Endothelial cell of umbilical vein (primary cell): ENCODE measurements at places on chromosomes 7 and 10. TPM values are rescaled to one million over a fixed set of nuclear protein-coding genes. Genes with fewer than 3 reads are reported as not detected.

ACBD7 gene
- total RNA-seq: 1.7 and 2.8 TPM in 2 replicates

FEZF1 gene
- not detected in 2 replicates for total RNA-seq

CACNB2 gene
- total RNA-seq: not detected in 2 replicates

SLC26A4 gene
- total RNA-seq: 0.77 and 1.3 TPM in 2 replicates

NEBL gene
- total RNA-seq: 0.66 and 0.83 TPM in 2 replicates

VWC2 gene
- total RNA-seq: not detected in 2 replicates

HYAL4 gene
- total RNA-seq: not detected in 2 replicates

SPDYE16 gene
- total RNA-seq: 0.22 TPM in 1 of 2 replicates, not detected in the other

- no peak overlapping the region for H3K27ac ChIP-seq
- peaks cover 2% of the 10 kb centered on the region for H3K27me3 ChIP-seq
- no peak overlapping the region for H3K4me3 ChIP-seq
Measured at GRCh38 chr10:114071178-114071577, 27.5 kb downstream of the ADRB1 start.

- H3K36me3 ChIP-seq: no peaks in the 10 kb centered on the region
- no peak overlapping the region for H3K27ac ChIP-seq
- no peaks in the 10 kb centered on the region for H3K4me1 ChIP-seq
- no peaks in the 10 kb centered on the region for H3K27me3 ChIP-seq
- DNase-seq: no peak
- H3K4me3 ChIP-seq: no peak overlapping the region
Measured at GRCh38 chr10:116768786-116769185, 26.4 kb upstream of the HSPA12A start.

DNA sequence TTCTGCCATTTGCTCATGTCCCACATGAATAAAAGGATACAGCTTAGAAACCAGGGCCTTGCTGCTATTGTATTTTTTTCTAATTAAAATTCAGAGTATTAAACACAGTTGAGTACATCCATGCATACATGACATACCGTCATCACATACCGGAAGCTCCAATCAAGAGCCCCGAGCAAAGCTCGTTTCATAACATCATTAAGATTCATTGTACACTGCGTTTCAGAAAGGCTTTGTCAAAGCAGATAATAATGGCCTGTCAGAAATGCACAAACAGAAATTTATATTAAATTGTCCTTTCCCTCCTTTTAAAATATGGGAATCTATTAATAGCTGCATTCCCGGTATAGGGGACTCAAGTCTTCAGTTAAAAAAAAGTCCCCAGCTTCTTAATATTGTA lies 103.4 kb downstream of the PRTFDC1 start:
- H3K4me1 ChIP-seq: peaks cover 30% of the 10 kb centered on the region
- no peaks in the 10 kb centered on the region for H3K27me3 ChIP-seq
- no peaks in the 10 kb centered on the region for H3K36me3 ChIP-seq
- H3K27ac ChIP-seq: peak overlapping the region; percentile 83
- H3K4me3 ChIP-seq: peak overlapping the region; percentile 54

GRCh38 chr7:68295386-68295785 lies 1298.8 kb downstream of the TYW1 start:
- no peak overlapping the region for H3K27ac ChIP-seq
- no peak for DNase-seq
- no peaks in the 10 kb centered on the region for H3K27me3 ChIP-seq
- no peaks in the 10 kb centered on the region for H3K4me1 ChIP-seq

DNA sequence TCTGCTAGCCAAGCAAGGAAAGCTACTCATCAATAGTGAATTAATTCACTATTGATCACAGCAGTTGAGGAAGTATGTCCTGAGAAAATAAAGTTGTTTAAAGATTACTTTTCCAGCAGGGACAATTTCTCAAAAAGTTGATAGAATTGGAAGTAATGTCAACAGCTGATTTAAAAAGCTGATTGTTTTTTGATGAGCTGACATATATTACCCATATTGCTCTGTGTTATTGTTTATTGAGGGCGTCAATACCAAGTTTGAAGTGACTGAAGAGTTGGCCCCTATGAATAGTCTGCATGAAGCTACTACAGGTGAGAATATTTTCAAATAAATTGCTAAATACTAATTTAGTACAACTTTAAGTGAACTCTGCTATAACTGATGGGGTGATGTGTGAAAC lies 28.0 kb downstream of the ZFAND4 start:
- H3K27me3 ChIP-seq: no peaks in the 10 kb centered on the region
- no peaks in the 10 kb centered on the region for H3K4me1 ChIP-seq
- no peak overlapping the region for H3K4me3 ChIP-seq
- no peaks in the 10 kb centered on the region for H3K36me3 ChIP-seq

- no peaks in the 10 kb centered on the region for H3K36me3 ChIP-seq
- peaks cover 7% of the 10 kb centered on the region for H3K4me1 ChIP-seq
- no peaks in the 10 kb centered on the region for H3K27me3 ChIP-seq
- no peak overlapping the region for H3K4me3 ChIP-seq
- H3K27ac ChIP-seq: peak overlapping the region; percentile 40
Measured at GRCh38 chr7:33789871-33790630, 115.3 kb upstream of the BMPER start.

DNA sequence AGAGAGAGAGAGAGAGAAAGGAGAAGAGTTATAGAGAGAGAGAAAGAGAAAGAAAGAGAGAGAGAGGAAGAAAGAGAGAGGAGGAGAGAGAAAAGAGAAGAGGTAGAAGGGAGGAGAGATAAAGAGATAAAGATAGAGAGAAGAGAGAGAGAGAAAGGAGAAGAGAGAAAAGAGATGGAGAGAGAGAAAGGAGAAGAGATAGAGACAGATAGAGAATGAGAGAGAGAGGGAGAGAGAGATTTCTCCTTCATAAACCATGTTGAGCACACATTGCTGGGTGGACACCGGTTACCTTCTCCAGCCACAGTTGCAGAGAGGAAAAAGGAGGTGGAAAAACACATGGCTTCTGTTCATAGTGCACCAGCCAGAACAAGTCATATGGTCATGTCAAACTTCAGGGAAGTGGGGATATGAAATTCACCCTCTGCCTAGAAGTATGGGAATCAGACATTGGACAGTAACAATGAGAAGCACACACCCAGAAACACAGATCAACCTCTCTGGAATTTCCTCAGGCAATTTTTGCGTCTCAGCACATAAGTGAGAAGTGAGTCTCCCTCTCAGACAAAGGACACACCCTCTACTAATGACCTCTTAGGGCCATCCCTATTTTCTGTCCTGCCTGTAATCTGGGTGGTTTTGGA lies 172.5 kb upstream of the SVIL start:
- H3K27ac ChIP-seq: no peak overlapping the region
- peak; percentile 74 for DNase-seq
- H3K4me1 ChIP-seq: peaks cover 57% of the 10 kb centered on the region
- no peaks in the 10 kb centered on the region for H3K27me3 ChIP-seq
- no peaks in the 10 kb centered on the region for H3K36me3 ChIP-seq

GRCh38 chr7:81445462-81445861 lies 324.4 kb downstream of the HGF start:
- H3K4me1 ChIP-seq: no peaks in the 10 kb centered on the region
- no peak for DNase-seq
- H3K27me3 ChIP-seq: no peaks in the 10 kb centered on the region
- H3K4me3 ChIP-seq: no peak overlapping the region

GRCh38 chr10:3486346-3487065 lies 298.5 kb downstream of the KLF6 start:
- H3K36me3 ChIP-seq: no peaks in the 10 kb centered on the region
- H3K4me1 ChIP-seq: peaks cover 9% of the 10 kb centered on the region
- no peak overlapping the region for H3K27ac ChIP-seq

- no peaks in the 10 kb centered on the region for H3K27me3 ChIP-seq
- H3K36me3 ChIP-seq: no peaks in the 10 kb centered on the region
- no peaks in the 10 kb centered on the region for H3K4me1 ChIP-seq
- H3K27ac ChIP-seq: no peak overlapping the region
- no peak for DNase-seq
Measured at GRCh38 chr7:47669178-47669891, 87.4 kb upstream of the TNS3 start.

DNA sequence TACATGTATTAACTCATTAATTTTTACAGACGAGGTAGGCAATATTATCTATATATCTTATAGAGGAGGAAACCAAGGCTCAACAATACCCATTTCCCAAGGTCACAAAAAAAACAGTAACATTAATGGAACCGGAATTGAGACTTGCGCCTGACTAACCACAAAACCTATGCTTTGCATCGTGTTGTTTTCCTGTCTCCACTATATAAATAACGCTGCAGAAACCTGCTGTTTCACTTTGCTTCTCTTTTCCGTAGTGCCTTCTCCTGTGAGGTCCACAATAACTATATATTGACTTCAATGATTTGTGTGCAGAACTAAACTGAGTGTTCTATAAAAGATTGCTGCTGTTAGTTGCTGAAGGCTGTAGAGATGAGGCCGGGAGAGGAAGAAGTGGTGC lies 97.7 kb upstream of the RPA3 start:
- peaks cover 4% of the 10 kb centered on the region for H3K4me1 ChIP-seq
- no peaks in the 10 kb centered on the region for H3K27me3 ChIP-seq
- no peak overlapping the region for H3K27ac ChIP-seq
- DNase-seq: no peak
- H3K36me3 ChIP-seq: no peaks in the 10 kb centered on the region
- no peak overlapping the region for H3K4me3 ChIP-seq

DNA sequence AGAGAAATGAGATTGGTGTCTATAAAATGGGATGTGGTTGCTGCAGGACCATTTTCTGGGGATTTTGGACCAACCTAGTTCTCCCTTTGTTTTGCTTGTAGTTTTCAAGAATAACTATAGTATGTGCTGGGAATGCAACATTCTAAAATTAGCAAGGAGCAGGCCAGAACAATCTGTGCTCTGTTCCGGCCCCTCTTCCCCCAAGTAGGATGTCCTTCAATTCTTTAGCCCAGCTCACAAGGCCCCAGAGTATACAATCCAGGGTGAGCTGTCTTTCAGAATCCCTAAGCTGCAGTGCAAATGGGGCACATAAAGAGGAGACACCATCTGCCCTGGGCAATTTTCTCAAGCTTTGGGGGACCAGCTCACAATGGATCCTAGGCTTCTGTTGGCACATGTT lies 809.1 kb downstream of the TNS3 start:
- H3K36me3 ChIP-seq: no peaks in the 10 kb centered on the region
- no peaks in the 10 kb centered on the region for H3K4me1 ChIP-seq
- no peaks in the 10 kb centered on the region for H3K27me3 ChIP-seq
- DNase-seq: no peak

GRCh38 chr7:115038158-115038557 lies 116.3 kb downstream of the MDFIC start:
- no peak for DNase-seq
- no peaks in the 10 kb centered on the region for H3K36me3 ChIP-seq
- no peak overlapping the region for H3K4me3 ChIP-seq
- peaks cover 35% of the 10 kb centered on the region for H3K27me3 ChIP-seq
- H3K27ac ChIP-seq: no peak overlapping the region
- H3K4me1 ChIP-seq: no peaks in the 10 kb centered on the region

- peaks cover 43% of the 10 kb centered on the region for H3K4me1 ChIP-seq
- peak overlapping the region; percentile 98 for H3K27ac ChIP-seq
- peak overlapping the region; percentile 11 for H3K4me3 ChIP-seq
- peak; percentile 92 for DNase-seq
- no peaks in the 10 kb centered on the region for H3K27me3 ChIP-seq
- peaks cover 1% of the 10 kb centered on the region for H3K36me3 ChIP-seq
Measured at GRCh38 chr10:119370111-119370741, 162.9 kb downstream of the GRK5 start.

DNA sequence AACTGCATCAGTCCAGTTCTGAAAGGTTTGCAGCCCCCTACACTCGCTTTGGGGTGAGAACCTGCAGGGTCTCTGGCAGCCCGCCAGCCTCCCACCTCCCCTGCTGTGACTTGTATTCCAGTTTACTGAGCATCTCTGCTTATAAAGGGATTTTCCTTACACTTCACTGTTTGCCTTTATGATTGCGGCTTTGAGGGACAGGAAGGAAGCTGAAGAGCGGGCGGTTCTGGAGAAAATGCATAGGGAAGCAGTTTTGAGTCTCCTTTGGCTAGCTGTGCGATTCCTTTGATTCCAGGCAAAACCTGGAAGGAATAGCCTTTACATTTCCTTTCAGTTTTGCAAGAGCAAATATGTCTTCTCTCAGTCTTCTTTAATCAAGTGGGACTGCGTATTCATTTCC lies 65.0 kb upstream of the TRIM8 start:
- H3K27me3 ChIP-seq: no peaks in the 10 kb centered on the region
- no peak overlapping the region for H3K4me3 ChIP-seq
- H3K27ac ChIP-seq: no peak overlapping the region
- H3K4me1 ChIP-seq: peaks cover 16% of the 10 kb centered on the region

DNA sequence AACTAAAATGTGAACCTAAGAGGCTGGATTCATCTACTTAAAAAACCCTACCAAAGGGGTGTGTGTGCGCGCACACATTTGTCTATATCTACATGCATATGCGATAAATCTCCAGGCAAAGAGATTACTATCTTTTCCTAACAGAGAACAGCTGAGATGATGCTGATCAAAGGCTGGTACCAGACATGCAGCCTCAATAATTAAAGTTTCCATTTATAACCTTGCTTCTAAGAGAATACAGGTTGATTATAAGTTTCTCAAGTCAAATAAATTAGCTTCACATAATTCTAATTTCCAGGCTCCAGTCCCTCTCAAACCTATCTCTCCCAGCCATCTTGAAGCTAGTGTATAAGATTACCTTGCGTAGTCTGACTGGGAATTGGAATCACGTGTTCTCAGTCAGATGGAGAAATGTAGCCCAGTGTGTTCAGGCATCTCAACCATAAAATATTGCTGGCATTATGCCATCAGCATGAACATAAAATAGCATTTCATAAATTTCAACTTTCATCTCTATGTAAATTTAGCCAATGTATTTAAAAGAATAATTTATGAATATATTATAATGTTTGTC lies 1062.0 kb downstream of the XPNPEP1 start:
- no peaks in the 10 kb centered on the region for H3K27me3 ChIP-seq
- no peak overlapping the region for H3K27ac ChIP-seq
- no peaks in the 10 kb centered on the region for H3K36me3 ChIP-seq
- H3K4me1 ChIP-seq: no peaks in the 10 kb centered on the region
- H3K4me3 ChIP-seq: no peak overlapping the region
- DNase-seq: no peak

DNA sequence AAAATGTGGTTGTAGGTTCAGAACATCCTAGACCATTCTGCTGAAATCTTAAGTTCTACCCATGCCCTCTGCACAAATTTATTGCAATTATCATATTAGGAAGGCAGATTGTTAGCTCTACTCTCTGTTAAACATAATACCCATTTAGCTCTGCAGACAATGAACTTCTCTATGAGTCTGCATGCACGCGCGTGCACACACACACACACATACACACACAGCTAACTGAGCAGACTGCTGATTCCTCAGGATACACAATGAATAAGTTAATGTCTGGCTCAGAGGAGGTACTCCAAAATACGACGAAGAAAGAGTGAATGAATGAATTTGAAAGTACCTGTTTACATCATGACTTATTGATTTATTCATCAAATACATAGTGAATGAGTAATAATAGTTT lies 276.2 kb upstream of the SORCS1 start:
- no peaks in the 10 kb centered on the region for H3K4me1 ChIP-seq
- no peaks in the 10 kb centered on the region for H3K27me3 ChIP-seq
- H3K36me3 ChIP-seq: no peaks in the 10 kb centered on the region

GRCh38 chr7:2774935-2775334 lies 69.2 kb downstream of the GNA12 start:
- no peaks in the 10 kb centered on the region for H3K27me3 ChIP-seq
- H3K36me3 ChIP-seq: no peaks in the 10 kb centered on the region
- no peak overlapping the region for H3K27ac ChIP-seq
- no peak overlapping the region for H3K4me3 ChIP-seq

- H3K36me3 ChIP-seq: no peaks in the 10 kb centered on the region
- no peaks in the 10 kb centered on the region for H3K4me1 ChIP-seq
- no peak for DNase-seq
- no peak overlapping the region for H3K27ac ChIP-seq
- peaks cover 15% of the 10 kb centered on the region for H3K27me3 ChIP-seq
Measured at GRCh38 chr7:39924122-39924521, 25.9 kb upstream of the CDK13 start.
